Spinal cord (tissue), 10 donors: ENCODE measurements at places on chromosomes 5 and 9.

DNA sequence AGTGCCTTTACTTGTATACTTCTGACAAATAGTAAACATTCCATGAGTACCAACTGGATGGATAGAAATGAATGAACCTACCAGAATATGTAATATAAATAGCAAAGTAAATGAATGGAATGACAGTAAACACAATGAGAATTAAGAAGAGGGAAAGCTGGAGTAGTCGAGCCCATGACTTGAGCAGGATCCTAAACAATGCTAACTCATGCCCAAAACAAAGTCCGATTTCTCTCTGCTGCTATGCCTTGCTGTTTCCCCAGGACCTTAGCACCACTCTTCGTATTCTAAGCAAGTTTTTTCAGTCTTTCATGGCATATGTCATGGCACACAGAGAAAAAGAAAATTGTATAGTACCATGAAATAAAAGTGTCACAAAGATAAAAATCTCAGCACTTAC is 1.8 kb downstream of the XPA start:
- no peak for DNase-seq

GRCh38 chr9:83544002-83544698 is 5.9 kb upstream of the FRMD3 start:
- DNase-seq = no peak

GRCh38 chr5:180353048-180353979 is at the start of gene GFPT2:
Gene GFPT2, minus strand, starts transcription at chr5:180353336. Its CDS starts 119 bp downstream, at chr5:180353217.
- peak; percentile 96 for DNase-seq

- no peak for DNase-seq
These were observed 25.8 kb downstream of the CEL start for GRCh38 chr9:133087429-133088145.

GRCh38 chr5:172779691-172780341 is 8.8 kb upstream of the DUSP1 start:
- DNase-seq = no peak

DNA sequence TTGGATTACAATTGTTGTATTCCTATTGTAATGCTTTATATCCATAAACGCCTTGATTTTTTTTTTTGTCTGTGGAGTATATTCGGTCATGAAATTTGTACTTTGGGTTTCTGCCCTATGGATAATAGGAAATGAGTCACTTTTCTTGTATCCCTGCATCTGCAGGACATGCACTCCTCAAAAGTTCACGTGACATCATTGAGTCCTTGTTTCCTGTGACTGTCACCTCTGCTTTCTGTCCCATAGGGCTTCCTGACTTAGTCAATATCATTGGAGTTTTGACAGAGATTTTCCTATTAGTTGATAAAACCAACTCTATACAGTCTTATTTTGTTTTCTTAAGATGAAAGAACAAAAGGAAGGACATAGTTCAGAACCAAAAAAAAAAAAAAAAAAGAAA is 356.3 kb downstream of the MAT2B start:
- no peak for DNase-seq

- DNase-seq = no peak
These were observed 19.2 kb upstream of the PLIN2 start for GRCh38 chr9:19146441-19147024.

GRCh38 chr5:111744455-111744854 is 12.5 kb downstream of the NREP start:
- DNase-seq = no peak
